ENCODE measurements at places on chromosomes 12 and 14.

DNA sequence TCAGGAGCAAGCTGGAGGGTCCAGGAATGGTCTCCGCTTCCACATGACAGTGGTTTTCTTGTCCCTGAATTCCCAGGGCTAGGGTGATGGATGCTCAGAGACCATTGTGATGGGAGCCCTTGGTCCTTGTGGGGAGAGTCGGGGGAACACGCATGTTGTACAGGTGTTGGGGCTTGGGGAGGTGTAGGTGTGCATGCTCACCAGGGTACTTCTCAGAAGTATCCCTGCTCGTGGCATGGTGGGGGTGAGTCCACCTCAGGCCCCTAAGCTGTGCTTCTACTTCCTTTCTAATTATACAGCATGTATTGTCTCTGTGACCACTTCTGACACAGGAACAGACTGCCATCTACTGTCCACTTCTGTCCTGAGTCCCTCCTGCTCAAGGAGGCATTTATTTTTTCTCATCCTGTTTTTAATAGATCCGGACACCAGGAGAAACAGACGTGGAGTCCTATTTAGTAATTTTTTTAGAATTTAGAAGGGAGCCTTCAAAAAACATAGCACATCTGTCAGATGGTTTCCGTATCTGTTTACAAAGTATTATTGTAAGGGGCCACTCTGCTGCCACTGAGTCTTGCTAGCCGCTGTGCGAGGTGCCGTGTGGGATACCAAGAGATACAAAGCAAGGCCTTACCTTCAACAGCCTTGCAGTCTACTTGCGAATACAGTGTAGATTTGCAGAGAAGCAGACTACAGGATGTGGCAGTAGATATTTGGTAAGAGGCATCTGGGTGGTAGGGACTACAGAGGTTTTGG is 10.5 kb downstream of the NTF3 start:
- DNase-seq = no peak

- no peak for DNase-seq
Measured at GRCh38 chr14:80468331-80469122, 257.2 kb upstream of the DIO2 start.

DNA sequence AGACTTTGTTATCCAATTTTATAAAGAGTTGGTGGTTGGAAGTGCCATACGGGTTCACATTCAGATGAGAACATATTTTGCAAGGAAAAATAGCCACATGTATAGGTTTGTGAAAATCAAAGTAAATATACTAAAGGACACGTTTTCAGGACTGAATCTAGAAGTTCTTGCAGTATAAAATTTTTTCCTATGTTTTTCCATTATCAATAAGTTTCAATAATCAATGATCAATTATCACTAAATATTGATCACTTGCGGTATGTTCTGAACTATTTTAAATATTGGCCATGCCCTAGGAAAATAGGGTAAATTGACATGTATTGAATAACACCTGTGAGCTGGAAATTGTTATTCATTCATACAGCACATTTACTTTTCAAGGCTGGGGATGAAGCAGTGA is 25.9 kb downstream of the ALG10B start:
- DNase-seq = no peak

DNA sequence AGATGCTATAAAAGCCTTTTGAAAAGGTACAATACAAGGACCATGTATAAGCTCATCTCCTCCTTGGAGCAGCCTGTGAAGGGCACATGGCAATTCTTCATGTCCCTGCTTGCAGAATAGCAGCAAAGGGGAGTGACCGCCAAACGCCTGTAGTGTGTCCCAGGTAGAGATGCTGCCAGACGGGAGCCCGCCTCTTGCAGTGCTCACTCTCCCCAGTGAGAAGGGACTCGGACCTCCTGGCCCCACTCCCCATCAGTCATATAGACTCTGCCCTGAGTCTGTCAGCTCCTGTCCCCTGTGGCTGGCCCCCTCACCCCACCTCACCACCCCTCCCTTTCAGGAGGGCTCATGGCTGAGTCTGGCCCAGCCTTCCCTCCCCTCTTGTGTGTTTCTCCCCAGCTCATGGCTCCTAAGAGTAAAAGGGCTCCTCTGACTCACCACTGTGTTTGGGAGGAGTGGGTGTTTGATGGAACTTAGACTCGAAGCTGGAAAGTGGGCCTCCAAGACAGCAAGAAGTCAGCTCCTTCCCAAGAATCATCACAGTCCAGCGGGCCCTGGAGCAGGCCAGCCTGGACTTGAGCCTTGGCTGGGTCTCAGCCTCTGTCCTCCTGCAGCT is 40.9 kb downstream of the DEGS2 start:
- no peak for DNase-seq

- no peak for DNase-seq
Measured at GRCh38 chr14:38125481-38126037, 82.1 kb upstream of the SSTR1 start.

GRCh38 chr12:92471551-92471950 is 231.2 kb upstream of the PLEKHG7 start:
- no peak for DNase-seq

DNA sequence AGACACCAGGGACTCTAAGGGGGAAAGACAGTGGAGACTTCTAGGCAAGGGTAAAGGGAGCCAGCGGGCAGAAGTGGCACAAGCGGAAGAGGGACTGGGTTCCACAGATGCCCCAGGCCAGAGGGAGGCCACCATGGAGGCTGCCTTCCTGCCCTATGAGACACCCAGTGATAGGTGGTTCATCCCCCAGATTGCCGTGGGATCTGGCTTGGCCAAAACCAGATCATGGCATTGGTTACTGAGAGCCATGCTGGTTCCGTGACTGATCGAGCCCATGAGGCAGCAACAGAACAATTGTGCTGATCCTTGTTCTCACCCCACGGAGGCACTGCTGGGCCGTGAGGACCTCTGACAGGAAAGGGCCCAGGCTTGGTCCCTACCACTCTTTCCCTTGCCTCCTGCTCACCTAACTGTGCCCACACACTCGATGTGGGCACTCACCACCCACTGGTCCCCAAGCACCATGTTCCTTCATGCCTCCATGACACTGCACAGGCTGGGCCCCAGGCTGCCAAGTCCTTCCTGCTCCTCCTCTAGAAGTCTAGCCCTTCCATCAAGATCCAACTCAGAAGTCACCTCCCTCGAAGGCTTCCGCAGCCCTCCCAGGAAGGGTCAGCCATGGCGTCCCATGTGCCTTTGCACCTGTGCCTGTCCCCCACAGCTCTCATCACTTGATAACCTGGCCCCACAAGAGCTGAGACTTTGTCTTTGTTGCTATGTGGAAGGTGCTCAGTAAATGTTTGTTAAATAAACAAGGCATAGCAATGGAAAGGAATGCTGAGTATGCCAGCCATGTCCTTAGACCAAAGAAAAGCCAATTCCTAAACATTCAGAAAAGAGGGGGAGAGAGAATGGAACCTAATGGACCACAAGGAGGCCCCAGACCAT is 7.3 kb downstream of the KRT79 start:
- no peak for DNase-seq

GRCh38 chr14:99479160-99479905 is 1.3 kb downstream of the SETD3 start:
- DNase-seq = no peak

DNA sequence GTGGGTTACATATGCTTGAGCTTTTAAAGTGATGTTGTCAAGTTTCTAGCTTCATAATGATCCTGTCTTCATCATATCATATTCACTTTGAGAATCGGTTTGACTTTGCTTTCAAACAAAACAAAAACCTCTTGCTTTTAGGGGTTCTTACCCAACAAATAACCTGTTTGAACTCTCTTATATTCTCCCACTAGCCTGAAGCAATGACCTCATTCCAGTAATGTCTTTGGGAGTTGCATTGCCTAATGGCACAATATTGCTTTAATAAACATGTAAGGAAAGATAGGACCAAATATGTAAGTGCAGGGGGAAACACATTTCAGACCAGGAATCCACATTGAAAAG is 27.7 kb downstream of the WBP11 start:
- DNase-seq = peak; percentile 31

GRCh38 chr14:102516531-102517391 is 7.2 kb upstream of the ANKRD9 start:
- no peak for DNase-seq

DNA sequence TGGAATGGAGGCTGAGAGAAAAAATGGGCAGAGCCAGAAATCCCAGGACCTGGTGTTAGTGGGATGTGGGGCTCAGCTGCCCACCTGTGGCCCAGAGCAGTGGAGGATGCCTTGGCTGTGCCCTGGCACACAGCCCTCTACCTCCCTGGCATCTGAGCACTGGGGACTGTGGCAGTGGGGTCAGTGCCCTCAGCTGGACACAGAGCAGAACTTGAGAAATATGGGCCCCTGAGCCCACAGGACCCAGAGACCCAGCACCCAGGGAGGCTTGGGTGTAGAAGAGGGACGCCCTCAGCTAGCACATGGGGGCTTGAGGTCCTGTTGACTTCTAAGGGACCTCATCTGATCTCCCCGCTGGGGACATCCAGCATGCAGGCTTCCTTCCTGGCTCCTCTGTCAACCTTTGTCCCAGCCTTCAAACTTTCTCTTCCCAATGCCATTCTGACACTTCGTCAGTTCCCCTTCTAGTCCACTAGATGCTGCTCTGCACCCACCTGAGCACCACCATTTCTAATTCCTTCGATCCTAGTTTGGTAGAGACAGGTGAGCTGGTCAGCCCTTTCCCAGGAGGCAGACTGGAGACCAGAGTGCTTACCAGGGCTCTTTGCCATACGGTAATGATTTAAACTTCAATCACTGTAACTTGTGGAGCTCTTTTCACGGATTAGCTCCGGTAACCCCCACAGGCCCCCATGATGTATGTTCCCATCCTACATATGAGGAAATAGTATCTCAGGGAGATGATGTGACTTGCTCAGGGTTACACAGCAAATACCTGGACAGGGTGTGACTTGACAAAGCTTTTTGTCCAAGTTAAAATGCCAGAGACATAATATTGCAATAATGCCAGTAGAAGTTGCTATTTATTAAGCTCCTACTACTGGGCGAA is 143.7 kb downstream of the ASCL4 start:
- DNase-seq = no peak

- DNase-seq = no peak
Measured at GRCh38 chr12:51421266-51421884, 3.3 kb upstream of the SLC4A8 start.

Measured in skeletal muscle cell (primary cell).